Neural progenitor cell (in vitro differentiated cells): ENCODE measurements at places on chromosomes 12 and 14. TPM values are rescaled to one million over a fixed set of nuclear protein-coding genes. Genes with fewer than 3 reads are reported as not detected.

Gene TMEM121
- 0.90 and 3.6 TPM in 2 replicates for total RNA-seq

Gene ART4
- not detected in 2 replicates for total RNA-seq

GRCh38 chr12:130226126-130226525, 63.9 kb downstream of the FZD10 start:
- no peaks in the 10 kb centered on the region for H3K36me3 ChIP-seq
- DNase-seq: peak; percentile 41
- H3K27ac ChIP-seq: no peak overlapping the region
- peaks cover 20% of the 10 kb centered on the region for H3K4me1 ChIP-seq
- H3K27me3 ChIP-seq: peaks cover 82% of the 10 kb centered on the region
- no peak overlapping the region for H3K4me3 ChIP-seq

GRCh38 chr14:68451696-68452373, 341.0 kb downstream of the ZFP36L1 start:
- no peak overlapping the region for H3K27ac ChIP-seq
- peaks cover 28% of the 10 kb centered on the region for H3K4me1 ChIP-seq
- H3K27me3 ChIP-seq: no peaks in the 10 kb centered on the region
- no peak overlapping the region for H3K4me3 ChIP-seq

DNA sequence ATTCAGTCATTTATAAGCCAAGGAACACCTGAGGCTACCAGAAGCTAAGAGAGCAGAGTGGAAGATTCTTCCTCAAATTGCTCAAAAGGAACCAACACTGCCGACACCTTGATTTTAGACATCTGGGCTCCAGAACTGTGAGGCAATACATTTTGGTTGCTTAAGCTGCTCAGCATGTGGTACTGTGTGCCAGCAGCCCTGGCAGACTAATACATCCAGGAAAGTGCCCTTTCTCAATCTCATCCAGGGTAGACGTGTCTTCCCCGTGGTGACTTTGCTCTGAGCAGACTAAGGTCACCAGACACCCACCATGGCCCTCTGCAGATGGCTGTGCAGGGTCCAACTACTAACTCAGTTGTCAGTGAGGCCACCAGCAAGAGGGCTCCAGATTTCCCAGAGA, 122.8 kb downstream of the VRK1 start:
- no peaks in the 10 kb centered on the region for H3K36me3 ChIP-seq
- no peak overlapping the region for H3K27ac ChIP-seq
- no peaks in the 10 kb centered on the region for H3K4me1 ChIP-seq
- DNase-seq: no peak
- no peaks in the 10 kb centered on the region for H3K27me3 ChIP-seq

DNA sequence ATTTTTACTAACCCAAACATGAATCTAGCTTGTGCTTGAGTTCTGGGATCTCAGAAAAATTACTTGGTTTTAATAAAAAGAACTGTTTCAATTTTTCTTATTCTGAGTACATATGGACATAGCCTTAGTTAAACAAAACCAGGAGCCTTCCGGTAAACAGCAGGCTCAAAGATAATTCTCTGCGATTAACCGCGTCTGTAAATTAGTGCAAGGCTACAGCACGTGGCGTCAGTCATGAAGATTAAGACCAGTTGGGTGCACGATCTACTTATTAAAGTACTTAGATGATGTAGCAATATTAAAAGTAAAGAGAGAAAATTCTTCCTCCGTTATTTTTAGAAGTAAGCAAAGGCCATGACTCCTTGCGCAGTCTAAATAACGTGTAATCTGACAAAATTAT, 700 bp downstream of the KCNJ8 start:
- no peaks in the 10 kb centered on the region for H3K36me3 ChIP-seq
- H3K4me1 ChIP-seq: no peaks in the 10 kb centered on the region
- peak; percentile 15 for DNase-seq
- peaks cover 73% of the 10 kb centered on the region for H3K27me3 ChIP-seq
